ENCODE measurements at places on chromosomes 7 and 10.

- peak; percentile 71 for DNase-seq
Measured at GRCh38 chr7:102140952-102141370, 145.7 kb upstream of the SH2B2 start.

DNA sequence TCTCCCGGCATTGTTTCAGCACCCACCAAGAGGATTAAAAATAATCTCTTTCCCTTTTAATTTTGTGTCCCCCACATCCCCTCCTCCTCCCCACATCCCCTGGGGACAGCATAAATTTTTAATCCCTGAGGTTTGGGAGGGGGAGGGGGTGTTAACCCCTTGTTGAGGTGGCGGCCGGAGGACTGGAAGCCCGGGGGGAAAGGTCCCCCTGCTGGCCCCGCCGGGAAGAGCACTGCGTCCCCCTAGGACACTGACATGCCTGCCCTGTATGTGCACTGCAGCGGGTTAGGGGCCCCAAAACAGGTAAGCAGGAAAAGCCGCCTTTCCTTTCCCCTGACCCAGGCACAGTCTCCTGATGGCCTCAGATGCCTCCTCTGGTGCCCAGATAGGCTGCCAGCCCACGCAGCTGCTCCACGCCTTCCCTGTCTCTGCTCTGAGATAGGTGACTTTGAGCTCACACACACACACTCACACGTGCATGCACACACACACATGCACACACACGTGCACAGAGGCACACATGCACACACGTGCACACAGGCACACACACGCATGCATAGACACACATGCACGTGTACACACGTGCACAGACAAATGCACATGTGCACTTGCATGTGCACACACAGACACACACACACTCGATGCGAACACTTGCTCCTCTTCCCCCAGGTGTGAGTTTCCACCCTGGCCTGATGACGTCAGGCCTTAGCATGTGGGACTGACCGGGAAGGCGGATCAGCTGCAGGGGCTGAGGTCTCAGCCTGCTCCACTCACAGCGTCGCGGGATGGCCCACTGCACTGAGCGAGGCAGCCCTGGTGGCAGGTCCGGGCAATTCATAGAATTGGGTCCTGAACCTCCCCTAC, 12.3 kb downstream of the CNPY1 start:
- peak; percentile 33 for DNase-seq

- peak; percentile 76 for DNase-seq
Measured at GRCh38 chr10:116796910-116797513, 52.3 kb upstream of the ENO4 start.

GRCh38 chr10:35214607-35215020, 88.0 kb downstream of the CREM start:
- no peak for DNase-seq

- DNase-seq: no peak
Measured at GRCh38 chr10:15208221-15208620, 39.7 kb upstream of the NMT2 start.

DNA sequence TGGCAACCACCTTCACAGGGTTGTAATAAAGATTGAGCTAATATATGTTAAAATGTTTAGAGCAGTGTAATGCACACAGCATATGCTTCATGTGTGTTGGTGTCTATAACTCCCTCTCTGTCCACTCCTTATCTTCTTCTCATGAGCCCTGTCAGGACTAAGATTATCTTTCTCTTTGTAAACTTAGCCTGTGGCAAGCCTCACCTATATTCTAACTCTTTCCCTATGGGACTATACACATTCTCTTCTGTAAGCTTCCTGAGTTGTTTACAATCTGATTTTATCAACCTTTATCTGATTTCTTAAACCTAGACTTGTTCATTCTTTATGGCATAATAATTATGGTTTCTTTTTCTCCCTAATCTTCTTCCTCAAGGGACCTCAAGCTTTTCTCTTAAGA, 2.4 kb upstream of the PIP start:
- no peak for DNase-seq

DNA sequence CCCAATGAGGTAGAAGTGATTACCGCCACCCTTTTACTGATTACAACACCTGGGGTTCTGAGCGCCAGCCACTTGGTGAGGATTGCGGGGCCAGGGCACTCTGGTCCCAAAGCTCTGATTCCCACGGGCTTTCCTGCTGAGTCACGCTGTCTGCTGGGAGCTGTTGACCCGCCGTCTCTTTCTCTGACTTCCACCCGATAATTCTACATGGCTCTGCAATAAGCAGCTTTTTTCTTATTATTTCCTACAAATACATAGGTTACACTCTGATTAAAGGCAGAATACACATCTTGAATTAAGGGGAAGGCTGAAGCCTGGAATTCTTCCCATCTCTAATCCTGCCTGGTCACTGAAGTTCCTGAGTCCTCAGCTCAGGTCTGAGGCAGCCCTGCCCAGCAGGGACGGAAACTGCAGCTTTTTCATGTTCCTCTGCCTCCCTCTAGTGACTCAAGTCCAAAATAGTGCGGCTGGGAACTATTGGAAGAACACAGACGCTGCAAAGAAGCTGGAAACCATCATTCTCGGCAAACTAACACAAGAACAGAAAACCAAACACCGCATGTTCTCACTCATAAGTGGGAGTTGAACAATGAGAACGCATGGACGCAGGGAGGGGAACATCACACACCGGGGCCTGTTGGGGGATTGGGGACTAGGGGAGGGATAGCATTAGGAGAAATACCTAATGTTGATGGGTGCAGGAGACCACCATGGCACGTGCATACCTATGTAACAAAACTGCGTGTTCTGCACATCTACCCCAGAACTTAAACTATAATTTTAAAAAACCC, 178.3 kb downstream of the PRKCQ start:
- DNase-seq: peak; percentile 85

- DNase-seq: peak; percentile 16
Measured at GRCh38 chr7:69656077-69656476, 57.8 kb downstream of the AUTS2 start.

GRCh38 chr7:15821484-15822427, 135.3 kb upstream of the MEOX2 start:
- no peak for DNase-seq

DNA sequence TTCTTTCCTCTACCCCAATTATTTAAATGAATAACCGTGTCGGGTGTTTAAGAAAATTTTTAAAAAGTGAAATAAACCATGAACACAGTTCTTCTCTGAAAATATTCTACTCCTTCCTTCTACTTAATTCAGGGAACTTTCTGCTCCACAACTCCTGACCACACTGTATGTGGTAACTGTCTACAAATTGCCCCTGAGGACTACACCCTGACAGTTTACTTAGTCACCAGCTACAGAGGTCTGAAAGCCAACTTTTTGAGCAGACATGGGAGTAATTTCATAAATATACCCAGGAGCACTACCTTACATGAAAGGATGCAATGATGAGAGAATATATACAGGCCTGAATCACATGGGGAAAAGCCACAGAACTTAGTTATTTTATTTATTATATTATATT, 523.2 kb upstream of the SORCS1 start:
- DNase-seq: no peak

DNA sequence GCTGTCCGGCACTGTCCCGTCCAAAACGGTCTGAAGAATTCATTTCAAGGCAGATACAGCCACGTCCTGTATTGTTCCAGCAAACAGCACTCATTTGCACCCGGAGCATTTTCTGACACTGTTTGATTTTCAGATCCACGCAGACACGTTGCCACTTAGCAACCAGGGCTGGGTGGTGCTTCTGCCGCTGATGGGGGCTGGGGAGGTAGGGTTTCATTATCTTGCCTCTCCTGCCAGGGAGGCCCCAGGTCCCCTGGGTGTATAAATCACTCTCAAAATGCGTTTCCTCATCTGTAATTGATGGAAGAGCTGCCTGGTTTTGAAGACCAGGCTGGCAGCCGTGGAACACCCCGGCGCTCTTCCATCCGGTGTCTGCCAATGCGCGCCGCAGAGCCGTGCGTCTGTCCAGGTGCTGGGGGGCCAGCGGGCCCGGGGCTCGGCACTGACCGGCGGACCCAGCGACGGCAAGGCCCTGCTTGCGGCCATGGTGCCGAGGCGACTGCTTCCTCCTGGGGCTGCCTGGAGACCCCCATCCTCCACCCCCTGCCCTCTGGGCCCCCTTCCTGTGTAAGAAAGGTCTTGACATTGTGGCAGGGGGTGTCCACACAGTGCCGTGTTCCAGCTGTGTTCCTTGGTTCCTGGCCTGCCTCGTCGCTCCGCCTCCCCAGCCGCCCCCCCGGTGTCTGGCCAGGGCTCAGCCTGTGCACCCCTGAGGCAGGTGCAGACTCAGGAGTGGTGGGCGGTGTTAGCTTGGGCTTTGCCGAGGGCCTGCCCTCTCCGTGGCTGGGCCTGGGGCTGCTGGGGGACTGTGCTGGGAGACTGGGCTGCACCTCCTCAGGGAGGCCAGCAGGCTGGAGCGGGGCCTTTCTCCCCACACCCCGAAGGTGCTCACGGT, 16.6 kb downstream of the ADGRA1 start:
- DNase-seq: no peak

GRCh38 chr7:74262639-74263398, 8.6 kb upstream of the RFC2 start:
- no peak for DNase-seq

DNA sequence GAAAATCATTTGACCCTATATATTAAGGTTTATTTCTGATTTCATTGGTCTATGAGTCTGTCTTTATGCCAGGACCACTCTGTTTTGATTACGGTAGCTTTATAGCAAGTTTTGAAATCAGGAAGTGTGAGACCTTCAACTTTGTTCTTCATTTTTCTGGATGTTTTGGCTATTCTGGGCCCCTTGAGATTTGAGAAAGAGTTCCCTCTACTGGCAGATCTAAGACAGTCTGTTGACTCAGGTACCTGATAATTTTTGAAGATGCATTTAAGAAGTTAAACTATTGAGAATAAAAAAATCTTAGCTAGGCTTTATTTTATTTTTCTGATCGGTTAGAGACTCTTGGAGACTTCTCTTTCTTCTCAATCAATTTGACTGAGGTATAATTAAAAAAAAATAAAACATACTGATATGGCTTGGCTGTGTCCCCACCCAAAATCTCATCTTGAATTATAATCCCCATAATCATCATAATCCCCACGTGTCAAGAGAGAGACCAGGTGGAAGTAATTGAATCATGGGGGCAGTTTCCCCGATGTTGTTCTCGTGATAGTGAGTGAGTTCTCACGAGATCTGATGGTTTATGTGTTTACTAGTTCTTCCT, 209.2 kb downstream of the SNX10 start:
- peak; percentile 82 for DNase-seq

DNA sequence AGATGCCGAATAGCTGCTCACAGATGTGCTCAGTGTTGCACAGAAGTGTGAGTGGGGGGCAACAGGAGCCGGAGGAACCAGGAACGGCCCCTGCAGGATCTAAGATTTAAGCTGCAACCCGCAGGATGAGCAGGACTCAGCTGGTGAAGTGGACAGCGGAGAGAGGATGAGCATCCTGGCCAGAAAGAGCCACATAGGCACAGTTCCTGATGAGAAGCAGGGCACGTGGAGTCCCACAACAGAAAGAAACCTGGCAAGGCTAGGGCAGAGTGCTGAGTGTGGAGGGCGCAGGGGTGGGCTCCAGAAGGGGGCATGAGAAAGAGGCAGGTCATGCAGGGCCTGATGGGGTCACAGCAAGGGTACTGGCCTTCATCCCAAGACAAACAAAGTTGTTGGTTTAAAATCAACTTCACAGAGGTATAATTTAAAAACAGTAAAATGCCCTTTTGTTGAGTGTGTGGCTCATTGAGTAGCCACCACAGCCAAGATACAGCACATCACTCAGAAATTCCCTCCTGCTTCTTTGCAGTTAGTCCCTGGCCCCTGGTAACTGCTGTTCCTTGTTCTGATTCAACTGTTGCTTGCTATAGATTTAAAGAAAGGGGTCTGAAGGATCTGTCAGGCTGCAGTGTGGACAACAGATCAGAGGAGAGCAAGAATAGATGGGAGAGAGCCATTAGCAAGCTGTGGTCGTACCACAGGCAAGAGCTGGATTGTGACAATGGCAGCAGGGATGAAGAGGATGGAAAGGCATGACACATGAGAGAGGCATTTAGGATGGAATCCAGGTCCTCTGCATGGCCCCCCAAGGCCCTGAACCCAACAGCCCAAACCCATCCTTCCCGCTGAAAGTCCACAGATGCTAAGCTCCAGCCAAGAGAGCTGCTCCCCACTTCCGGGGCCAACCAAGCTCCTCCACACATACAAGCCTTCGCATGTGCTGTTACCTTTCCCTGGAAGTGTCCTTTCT, 53.1 kb upstream of the OSBPL3 start:
- DNase-seq: no peak

DNA sequence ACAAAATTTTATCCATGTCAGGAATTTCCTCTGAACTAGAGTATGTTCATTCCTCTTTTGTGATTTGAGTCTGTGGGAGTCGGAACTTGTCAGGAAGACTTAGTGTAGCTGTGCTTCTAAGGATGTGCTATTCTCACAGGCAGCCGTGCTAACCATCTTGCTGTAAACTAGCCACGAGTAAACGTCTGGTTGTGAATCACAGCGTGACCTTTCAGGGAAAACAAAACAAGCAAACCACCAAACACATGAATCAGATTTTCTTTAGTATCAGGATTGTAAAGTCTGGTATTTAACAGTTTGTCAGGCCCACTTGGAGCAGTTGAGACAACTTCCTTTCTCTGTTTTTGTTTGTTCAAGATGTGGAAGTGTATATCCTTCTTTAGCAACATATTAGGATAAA, 32.0 kb downstream of the AUTS2 start:
- peak; percentile 86 for DNase-seq

GRCh38 chr7:148014541-148014940, 576.0 kb upstream of the C7orf33 start:
- DNase-seq: no peak

GRCh38 chr7:50791938-50792341, 9.2 kb upstream of the GRB10 start:
- DNase-seq: no peak

DNA sequence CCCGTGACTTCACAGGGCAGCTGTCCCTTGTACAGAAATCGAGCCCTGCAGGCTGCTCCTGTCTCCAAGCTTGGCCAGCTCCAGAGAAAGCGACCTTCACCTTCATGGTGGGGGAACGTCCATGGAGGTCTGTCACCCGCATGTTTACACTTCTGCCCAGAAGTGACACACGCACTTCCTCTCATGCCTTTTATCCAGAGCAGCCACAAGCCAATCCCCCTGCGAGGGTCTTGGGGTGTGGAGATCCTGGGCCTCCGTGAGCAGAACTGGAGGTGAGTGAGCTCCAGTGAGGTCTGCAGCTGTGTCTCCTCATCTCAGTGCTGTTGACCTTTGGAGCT, 139.0 kb upstream of the TNS3 start:
- DNase-seq: no peak
